ENCODE measurements at places on chromosomes 13 and 19.

GRCh38 chr13:102443249-102443648 lies 41.4 kb upstream of the FGF14 start:
- DNase-seq, result no peak

GRCh38 chr13:63625869-63626268 lies 2210.2 kb upstream of the PCDH20 start:
- DNase-seq, result no peak

GRCh38 chr19:11191273-11191755 lies 6.0 kb downstream of the KANK2 start:
- DNase-seq, result no peak

DNA sequence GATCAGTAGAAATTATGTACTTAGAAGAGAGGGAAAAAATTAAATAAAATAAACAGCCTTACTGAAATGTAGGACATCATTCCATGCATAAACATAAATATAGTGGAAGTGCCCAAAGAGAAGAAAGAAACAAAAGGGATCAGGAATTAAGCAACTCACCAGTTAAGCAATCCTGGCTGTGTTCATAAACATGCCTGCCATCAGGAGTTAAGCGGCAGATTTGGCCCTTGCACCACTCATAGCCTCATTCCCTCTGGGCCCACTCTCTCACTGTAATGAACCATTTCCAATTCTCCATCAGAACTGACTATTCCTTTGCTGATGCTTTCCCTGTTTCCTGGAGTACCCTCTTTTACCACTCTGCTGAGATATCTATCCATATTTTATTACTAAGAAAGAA lies 281.4 kb downstream of the LHFPL6 start:
- no peak for DNase-seq

GRCh38 chr13:46855166-46855565 lies 41.7 kb downstream of the HTR2A start:
- no peak for DNase-seq

DNA sequence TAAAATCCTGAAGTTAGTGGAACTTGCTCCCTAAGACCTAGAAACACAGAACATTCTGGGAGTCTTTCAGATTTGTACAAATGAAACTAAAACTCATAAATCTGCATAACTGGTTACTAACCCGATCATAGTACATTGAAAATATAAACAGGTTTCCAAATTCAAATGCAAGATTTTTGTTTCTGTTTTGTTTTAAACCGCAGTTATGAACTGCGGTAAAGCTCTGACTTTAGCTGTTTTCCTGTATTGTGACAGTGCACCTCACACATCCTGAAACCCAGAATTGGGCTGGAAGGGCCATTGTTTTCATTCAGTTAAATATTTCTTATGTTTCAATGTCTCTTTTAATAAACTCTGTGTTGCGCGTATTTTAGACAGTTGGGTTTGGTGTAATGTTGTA lies 204.7 kb downstream of the SHISA2 start:
- DNase-seq, result no peak

GRCh38 chr19:18587561-18587960 lies 1.0 kb upstream of the REX1BD start:
- DNase-seq, result no peak

DNA sequence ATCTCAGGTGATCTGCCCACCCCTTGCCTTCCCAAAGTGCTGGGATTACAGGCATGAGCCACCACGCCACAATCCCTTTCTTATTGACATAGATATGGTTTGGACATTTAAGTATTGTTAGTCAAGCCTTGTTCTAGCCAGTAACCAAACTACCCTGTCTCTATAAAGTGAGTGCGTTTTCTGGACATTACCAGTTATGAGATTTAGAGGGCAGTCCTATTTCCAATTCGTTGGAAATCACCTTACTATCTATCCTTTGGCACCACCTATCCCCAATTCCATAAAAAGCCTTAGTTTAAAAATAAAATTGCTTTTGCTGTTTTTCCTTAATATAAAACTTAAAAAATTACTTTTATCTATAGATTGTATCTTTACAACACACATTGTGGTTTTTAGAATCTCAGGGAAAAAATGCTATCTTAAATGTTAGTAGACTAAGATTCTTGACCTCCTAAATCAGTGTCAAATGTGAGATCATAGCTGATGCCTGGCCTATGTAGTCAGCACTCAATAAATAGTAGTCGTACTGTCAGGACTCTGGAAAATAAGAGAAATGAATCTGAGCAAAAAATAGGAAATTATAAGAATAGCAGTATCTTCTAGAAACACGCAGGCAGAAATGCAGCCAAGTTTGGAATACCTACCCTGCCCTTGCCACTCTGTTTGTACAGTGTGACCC lies 57.0 kb downstream of the NUFIP1 start:
- no peak for DNase-seq

DNA sequence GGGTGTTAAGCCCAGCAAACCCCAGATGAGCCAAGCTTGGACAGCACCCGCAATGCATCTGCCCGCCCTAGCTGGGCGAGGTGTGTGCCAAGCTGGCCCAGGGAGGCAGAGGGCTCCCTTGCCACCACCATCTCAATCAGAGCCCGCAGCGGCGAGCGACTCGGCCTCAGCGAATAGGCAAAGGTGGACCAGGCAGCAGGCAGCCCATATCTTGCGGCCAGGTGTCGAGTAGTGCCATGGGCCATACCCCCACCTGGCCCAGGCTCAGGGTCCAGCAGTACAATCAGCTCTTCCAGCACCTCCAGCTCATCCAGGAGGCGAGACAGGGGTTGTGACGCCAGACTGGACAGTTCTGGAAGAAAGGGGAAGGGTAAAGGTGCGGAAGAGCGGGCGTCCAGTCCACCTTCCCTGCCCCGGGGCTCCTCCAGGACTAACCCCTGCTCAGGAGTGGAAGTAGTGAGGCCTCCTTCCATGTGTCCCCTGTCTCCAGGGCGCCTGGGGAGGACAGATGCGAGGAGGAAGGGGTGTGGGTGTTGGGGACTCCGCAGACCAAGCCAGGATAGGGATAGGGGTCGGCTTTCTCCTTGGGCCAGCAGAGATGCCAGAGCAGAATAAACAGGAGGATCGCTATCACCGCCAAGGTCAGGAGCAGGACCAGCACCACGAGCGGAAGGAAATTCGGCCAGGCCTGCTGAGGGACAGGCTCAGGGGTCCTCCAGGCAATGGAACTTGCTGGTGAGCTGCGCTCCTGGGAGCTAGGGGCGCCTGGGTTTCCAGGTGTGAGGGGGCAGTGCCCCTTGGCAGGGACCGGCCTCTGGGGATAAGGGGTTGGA lies 2.8 kb downstream of the IGFLR1 start:
- no peak for DNase-seq

DNA sequence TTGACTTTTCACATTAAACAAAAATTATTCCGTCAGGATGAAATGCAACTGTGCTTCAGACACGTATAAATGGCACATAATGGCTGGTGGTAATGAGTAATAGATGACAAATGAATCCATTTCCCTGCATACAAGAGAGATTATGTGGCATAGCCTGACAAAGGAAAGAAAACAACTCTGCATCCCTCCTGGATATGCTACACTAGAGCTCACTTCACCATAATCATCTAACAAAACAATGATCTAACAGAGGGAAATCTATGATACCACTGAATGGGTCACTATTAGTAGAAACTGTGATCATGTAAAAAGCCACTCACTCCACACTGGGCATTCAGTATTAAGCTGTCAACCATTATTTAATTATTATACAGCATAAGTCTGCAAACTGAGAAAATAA lies 1498.4 kb downstream of the EFNB2 start:
- no peak for DNase-seq

- no peak for DNase-seq
Observed at GRCh38 chr19:3433313-3433712, 47.0 kb downstream of the SMIM24 start.

- DNase-seq, result no peak
Observed at GRCh38 chr13:59374691-59375090, 789.0 kb downstream of the DIAPH3 start.

- peak; percentile 58 for DNase-seq
Observed at GRCh38 chr19:3466635-3467034, 13.7 kb downstream of the SMIM24 start.

- no peak for DNase-seq
Observed at GRCh38 chr19:42601811-42602443, 7.2 kb upstream of the CEACAM8 start.

DNA sequence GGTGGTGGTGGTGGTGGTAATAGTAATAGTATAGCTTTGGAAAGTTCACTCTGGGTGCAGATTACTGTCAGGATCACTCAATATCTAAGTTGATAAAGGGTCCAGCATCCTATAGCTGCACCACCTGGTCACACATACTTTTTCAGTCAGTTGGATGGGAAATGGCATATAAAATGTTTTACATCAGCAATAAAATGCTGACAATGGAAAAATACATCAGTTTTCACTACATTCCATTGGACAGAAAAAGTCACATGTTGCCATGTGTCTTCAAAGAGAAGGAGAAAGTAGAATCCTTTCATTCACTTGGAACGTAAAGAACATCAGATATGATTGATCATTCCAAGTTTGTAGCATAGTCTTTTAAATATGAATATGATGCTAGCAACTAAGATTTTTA lies 481.4 kb downstream of the SLITRK6 start:
- DNase-seq, result no peak

GRCh38 chr13:72025836-72026235 lies 158.8 kb upstream of the DACH1 start:
- no peak for DNase-seq
